ENCODE measurements at places on chromosomes 2 and 18.

DNA sequence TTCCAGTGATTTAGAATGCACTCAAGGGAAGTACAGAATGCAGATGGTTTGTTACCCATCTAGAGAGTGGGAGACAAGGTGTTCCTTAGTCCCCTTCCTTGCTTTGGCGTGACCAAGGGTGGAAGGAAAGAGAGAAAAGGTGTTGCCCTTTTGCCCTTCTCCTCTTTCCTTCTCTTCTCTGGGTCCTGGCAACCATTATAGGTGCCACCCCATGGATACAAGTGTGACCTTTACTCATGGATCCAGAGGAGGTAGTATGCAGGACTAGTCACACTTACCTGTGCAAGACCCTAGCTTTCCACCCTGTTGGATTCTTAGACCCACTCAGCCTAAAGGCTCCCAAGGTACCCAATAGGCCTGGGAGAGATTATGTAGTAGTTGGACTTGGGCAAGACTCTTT is 11.6 kb upstream of the RBFA start:
- no peak for DNase-seq

GRCh38 chr2:55401124-55401523 is 18.5 kb downstream of the CCDC88A start:
- no peak for DNase-seq

GRCh38 chr2:32835148-32835547 is 111.6 kb upstream of the LTBP1 start:
- DNase-seq, result no peak

DNA sequence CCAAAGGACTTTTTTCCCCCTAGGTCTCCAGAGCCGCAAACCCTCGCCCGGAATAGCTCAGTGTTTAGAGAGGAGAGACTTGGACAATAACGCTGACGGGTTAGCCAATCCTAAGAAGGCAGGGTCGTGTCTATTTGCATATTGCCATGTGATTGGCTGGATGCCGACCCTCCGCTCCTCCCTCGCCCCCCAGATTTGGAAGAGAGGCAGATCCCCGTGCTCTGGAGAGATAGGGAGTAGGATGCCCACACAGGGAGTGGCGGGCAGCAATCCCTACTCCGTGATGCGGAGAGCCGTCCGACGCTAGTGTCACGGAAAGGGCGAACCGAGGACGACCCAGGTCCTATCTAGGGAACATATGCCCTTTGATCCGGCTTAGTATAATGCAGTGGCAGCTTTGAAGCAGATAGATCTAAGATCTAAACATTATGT is 1.4 kb downstream of the WNT6 start:
- no peak for DNase-seq

DNA sequence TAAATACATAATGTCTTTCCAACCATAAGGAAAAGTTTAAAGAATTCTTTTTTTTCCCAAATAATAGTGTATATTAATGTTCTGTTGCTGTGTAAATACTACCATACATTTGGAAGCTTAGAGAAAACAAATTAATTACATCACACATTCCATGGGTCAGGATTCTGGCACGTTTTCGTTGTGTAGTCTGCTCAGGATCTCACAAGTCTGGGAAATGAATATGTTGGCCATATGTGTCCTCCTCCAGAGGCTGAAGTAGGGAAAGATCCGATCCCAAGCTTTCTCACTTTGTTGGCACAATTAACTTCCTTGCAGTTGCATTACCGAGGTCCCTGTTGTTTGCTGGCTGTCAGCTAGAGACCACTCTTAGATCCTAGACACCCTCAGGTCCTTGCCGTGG is 83.9 kb downstream of the RPRM start:
- DNase-seq, result no peak

DNA sequence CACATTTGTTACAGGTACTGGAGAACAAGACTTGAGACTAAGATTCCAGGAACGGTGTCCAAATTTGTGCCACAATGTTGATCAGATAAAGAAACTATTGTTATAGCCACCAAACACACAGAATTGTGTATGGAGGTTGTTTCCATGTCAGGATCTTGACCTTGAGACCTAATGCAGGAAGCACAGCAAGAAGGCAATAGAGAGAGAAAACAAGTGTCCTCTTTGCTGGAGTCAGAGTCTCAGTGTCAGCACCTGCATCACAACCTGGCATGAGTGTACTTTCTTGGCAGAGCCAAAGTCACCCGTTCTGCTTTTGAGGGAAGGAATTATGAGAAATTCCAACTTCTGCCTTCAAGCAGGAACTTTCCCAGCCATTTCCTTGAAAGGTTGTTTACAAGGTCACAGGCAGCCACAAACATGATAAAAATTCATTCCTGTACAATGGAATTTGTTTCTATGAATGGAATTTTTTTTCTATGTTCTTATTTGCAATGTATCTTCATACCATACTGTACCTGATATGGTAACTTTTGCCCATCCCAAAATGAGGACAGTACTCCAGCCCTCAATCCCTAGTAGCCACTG is 118.4 kb downstream of the PKP4 start:
- DNase-seq, result no peak

DNA sequence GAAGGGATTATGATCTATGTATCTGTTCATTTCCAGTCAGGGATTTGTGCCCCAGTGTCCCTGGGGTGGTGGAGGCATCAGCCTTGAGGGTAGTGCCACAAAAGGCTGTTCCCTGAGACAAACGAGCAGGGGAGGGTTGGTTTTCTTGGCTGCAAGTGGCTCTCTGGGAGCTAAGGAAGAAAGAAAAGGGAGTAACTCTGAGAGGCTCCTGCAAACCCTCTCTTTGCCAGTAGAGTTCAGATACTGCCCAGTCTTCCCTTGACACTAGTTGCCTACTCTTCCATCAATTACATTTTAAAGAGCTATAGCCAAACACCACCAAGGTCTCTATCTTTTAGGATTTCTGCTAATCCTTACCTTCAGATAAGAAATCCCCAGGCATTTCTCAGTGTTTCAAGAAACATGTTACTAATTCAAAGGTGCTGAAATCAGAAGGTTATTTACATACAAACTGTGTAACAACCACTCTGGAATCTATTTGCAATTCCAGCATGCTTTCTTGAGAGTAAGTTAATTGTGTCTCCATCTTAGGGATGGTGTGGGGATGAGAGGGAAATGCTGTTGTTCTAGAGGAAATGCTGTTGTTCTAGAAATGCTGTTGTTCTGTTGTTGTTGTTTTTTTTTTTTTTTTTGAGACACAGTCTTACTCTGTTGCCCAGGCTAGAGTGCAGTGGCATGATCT is 18.7 kb upstream of the KCTD1 start:
- no peak for DNase-seq

GRCh38 chr2:70477441-70477844 is 76.2 kb downstream of the TGFA start:
- no peak for DNase-seq

DNA sequence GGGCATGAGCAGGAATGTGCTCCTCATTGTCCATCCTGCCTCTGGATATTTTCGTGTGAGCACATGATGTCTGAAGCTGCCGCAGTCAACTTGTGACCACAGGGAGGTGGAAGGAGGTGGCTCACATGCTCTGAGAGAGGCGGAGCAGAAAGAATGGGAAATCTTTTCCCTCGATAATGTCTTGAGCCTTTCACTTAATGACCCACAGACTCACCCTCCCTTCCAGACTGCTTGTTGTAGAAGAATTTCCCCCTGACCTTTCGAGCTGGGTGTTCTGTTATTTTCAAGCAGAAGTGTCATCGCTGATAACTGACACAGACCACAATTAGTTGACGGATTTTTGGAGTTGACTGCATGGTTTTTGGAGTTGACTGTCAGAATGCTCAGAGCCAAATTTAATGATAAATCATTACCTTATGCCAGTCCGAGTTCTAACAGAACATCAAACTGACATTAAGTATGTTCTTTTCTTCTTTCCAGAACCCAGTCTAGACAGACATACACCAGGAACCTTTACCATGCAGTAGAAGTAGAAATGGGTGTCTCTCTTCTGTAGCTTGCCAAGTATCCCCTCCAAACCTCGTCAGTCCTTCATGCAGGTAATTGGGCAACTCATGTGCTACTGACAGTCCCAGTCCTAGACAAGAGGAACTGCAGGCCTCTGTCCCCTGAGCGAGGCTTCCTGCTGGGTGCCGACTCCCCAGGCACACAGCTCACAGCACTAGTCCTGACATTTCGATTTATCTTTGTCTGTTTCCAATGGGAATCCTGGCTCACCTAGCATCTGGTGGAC is 29.4 kb upstream of the RTTN start:
- DNase-seq, result no peak

Data from stimulated activated CD8-positive, alpha-beta memory T cell treated with anti-CD3 and anti-CD28 coated beads, Interleukin-2, amount 100 ng/mL, for 1 hour (primary cell).